ENCODE measurements at places on chromosomes 13 and 19.
A peak's percentile ranks its signal among the peaks of the same experiment; 100 is the strongest.

- no peak for DNase-seq
Measured at GRCh38 chr19:45153339-45154063, 7.3 kb downstream of the NKPD1 start.

DNA sequence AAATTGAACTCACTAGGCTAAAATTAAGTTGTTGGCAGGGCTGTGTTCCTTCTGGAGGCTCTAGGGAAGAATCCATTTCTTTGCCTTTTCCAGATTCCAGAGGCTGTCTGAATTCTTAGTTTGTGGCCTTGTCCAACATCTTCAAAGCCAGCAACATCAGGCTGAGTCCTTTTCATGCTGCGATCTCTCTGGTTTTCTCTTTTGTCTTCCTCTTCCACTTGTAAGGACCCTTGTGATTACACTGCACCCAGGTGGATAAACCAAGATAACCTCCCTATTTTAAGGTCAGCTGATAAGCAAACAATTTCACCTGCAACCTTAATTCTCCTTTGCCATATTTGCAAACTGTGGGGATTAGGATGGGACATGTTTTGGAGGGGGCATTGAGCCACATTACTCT lies 11.5 kb downstream of the UTP14C start:
- DNase-seq: no peak

DNA sequence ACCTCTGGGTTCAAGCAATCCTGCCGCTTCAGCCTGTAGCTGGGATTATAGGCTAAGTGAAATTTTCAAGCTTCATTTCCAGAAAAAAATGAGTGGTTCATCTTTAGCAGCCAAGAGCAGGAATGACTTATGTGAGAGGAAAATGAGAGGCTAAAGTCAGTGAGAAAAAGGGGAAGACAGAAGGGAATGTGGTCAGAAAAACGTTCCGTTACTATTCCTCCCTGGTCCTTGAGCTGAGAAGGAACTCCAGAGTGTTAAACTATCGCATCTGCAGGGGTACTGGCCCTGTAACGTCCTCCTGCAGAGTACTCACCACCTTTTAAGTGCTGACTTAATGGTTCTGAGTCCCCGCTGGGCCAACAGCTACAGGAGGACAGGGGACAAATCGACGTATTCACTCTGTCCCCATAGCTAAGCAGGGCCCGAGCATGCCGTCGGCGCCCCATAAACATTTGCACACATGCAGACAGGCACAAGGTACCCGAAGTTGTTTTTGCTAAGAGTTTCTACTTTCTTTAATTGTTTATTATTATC lies 88.1 kb downstream of the FLT1 start:
- DNase-seq: no peak

DNA sequence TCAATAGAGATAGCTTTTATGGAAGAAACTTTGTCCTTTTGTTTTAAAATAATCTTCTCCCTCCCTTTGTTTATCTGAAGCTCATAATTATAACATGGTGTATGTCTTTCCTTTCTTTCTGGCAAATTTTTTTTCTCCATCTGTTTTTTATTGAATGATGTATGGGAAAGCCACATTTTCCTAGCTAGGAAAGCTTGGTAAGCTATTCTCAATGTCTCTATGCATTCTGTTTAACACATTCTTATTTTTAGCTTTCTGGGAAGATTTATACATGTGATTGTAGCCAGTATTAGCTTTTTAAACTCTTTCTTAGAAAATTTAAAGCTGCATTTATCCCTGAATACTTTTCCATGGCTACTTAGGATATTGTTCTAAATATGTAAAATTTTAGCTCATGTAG lies 124.9 kb upstream of the CSNK1A1L start:
- DNase-seq: no peak

DNA sequence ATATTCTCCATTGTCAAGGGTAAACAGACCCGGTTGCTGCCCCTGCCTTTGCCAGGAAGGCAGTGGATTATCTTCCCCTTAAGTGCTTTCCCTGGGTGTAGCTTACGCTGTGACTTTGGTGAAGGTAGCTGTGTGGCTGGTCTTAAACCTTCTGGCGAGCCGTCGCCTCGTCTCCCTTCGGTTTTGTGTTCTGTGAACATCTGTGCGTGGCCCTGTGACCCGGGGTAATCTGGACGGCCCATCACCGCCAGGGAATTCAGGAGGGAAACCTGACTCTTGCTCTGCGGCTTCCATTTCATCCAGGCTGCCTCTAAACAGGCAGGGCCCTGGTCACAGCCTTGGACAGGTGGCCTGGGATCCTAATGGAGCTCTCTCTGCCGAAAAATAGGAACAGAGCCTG lies 78.7 kb downstream of the SHISA2 start:
- DNase-seq: no peak

GRCh38 chr13:45224176-45224575 lies 23.3 kb upstream of the KCTD4 start:
- DNase-seq: no peak

GRCh38 chr13:82720986-82721385 lies 1161.3 kb downstream of the SLITRK1 start:
- no peak for DNase-seq

GRCh38 chr13:20435616-20436368 lies 89.9 kb downstream of the CRYL1 start:
- DNase-seq: no peak

DNA sequence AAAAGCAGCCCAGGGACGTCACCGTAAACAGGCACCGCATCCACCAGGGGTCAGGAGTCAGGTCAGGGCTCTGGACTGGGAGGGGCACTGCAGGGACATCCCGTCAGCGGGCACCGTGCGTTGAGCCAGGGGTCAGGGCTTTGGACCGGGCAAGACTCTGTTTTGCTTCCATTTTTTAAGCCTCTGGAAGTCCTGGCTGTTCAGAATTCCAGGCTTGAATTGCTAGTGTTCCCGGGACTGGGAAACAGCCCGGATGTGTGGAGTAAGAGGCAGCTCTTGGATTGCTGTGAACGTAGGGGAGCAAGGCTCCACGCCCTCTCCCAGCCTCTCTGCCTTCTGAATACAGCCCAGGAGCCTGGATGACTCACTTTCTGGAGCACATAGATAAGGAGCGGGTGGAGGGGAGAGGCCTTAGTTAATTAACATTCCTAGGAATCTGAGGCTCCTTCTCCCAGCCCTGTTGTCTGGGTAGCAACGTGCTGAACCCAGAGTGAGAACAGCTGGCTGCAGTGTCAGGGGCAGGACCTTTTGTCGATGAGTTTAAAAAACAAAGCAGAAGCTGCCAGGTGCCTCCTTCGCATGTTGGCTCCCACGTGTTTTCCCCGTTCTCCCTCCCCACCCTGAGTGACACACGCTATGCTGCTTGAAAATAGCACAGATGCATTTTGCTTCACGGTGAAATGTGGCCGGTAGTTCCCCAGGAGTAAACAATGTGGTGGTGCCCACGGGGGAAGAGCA lies 21.9 kb downstream of the ATP11A start:
- DNase-seq: peak; percentile 77

DNA sequence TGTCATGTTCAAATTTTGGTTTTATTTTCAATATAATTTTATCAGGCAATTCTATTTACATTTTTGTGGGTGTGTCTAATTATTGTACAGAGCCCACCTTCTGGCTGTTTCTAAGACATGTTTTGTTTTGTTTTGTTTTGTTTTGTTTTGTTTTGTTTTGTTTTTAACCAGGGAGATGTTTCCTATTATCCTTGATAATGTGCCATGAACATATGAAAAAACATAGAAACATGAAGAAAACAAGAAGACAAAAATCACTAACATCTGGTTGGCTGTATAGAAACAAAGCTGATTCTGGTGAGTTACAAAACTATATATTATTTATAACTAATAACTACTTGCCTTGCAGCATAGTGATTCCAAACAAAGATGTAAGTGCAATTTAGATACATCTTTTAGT lies 128.1 kb upstream of the TRPC4 start:
- no peak for DNase-seq

DNA sequence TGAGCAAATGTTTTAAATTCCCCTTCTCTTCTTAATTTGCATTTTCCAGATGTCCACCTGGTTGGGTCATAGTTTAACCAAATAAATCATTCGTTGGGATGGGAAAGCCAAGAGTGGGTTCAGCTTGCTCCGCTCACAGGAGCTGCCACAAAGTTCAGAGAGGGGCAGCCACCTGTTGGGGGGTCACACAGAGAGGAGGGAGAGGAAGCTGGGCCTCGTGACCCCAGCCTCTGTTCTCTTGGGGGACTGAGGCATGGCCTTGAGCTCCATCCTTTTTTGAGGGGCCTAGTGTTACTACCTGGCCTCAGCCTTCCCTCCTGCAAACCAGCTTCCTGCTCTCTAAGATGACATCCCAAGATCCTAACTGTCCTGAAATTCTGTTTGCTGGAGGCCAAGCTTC lies 2.5 kb downstream of the MEF2B start:
- no peak for DNase-seq

DNA sequence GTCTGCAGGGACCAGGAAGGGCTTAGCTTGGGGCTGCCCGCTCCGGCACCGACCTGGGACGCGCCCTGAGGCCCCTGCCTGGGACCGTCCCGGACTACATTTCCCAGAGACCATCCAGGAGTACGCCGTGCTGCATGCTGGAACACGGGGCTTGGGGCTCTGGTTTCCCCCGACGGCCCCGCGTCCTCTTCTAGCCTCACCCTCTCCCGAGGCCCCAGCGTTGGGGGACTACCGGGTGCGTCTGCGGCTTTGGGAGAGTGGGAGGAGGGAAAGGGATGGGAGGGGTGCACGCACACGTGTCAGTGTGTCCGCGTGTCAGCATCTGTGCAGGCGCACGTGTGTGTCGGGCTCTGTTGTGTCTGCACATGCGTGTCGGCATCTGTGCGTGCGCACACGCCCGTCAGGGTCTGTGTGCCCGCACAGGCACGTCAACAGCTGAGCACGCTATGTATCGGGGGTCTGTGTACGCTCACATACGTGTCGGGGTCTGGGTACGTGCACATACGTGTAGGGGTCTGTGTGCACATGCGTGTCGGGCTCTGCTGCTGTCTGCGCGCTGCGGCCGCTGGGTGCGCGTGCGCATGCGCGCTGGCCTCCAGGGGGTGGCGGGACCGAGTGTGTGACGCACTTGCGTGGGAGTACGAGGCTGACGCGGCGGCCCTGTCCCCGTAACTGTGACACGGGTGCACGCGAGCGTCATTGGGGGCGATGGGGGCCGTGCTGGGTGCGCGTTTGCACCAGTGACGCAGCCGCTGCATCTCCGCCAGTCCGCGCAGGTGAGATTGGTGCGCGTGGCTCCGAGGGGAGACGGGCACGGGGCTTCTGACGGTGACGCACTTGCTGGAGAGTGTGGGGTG lies at the start of gene ZNF331:
ZNF331 (plus strand) TSS at position 625 of the 857 bp plus-strand sequence. CDS start 31,232 bp downstream, outside the sequence.
- peak; percentile 78 for DNase-seq

DNA sequence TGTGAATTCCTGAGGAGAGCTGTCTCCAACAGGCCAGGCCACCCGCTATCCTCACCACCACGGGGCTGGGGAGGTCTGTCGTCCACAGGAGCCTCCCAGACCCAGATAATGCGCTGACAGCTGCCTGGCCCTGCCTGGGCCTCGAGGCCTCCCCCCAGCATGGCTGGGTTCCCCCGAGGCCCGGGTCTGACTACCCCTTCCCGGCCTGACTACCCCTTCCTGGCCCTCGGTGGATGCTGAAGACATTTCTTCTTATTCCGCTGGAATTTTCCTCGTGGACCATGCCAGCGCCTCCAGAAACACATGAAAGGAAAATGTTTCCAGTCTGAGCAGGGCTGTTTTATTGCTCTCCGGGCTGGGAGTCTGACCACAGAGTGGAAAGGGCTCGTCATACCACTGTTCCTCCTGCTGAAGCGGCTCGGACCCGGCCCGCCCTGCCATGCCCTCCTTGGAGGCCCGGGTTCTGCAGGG lies 16.8 kb upstream of the COMP start:
- no peak for DNase-seq

DNA sequence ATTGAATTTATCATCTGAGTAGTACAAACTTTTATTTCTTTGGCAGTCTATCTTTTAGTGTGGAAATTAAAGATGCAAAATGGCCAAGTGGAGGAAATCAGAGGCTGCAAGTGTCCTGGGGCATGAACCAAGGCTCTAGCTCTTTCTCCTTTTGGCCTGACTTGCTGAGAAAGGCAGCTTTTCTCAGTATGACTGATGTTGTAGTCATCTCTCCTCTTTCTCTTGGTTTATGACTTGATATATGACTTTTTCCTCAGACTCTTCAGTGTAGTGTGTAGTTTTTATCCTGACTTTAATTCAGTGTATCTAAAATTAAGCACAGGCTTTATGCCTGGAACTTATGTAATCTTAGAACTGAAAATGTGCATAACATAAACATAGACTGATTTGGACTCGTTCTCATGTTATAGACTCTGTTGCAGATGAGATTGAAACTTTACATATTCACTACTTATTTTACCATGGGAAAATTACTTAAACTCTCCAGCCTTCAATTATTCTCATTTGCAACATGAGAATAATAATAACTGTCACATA lies 65.7 kb downstream of the SLITRK5 start:
- DNase-seq: no peak

GRCh38 chr13:80334597-80335260 lies 6.2 kb downstream of the SPRY2 start:
- DNase-seq: peak; percentile 39

DNA sequence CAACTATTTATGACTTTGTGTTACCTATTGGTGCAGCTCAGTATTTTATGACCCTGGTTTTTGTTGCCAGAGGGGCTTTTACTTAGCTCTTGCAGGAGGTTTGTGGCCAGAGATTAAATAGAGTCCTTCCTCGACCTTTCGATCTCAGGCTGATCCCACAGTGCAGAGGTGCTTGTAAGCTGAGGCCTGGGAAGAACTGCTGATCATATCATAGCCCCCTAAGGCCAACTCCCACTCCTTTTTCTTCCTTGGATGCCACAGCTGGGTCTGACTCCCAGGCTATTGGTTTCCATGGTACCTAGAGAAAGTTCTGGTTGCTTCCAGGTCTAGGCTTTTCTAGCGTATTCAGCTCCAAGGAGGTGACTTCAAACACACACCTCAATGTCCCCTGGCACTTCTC lies 324.9 kb downstream of the FOXO1 start:
- no peak for DNase-seq
